Fibroblast of skin of back (primary cell): ENCODE measurements at places on chromosomes 6 and 20.
A peak's percentile ranks its signal among the peaks of the same experiment; 100 is the strongest.

- no peak for DNase-seq
Observed at GRCh38 chr6:21874372-21874771, 280.8 kb downstream of the SOX4 start.

DNA sequence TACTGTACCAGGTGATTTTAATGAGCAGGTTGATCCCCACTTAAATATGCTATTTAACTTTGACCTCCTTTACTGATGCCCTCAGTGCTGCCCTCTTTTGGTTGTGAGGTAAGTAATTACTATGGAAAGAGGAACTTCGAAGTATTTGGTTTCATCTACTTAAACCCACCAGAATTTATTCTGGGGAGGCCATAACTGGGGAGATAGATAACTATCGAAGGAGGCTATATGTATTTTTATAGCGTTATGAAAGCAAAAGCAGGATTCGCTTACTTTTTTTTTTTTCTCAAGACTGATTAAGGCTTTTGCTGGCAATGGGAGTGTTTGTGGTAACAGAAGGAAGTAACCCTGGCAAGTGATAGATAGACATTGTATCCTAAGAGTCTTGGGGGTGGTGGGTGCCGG, 168.9 kb upstream of the CENPW start:
- DNase-seq, result peak; percentile 23

- DNase-seq, result no peak
Observed at GRCh38 chr20:61311656-61312387, 59.8 kb downstream of the CDH4 start.

- DNase-seq, result peak; percentile 58
Observed at GRCh38 chr6:105174512-105174911, 5.3 kb downstream of the POPDC3 start.

DNA sequence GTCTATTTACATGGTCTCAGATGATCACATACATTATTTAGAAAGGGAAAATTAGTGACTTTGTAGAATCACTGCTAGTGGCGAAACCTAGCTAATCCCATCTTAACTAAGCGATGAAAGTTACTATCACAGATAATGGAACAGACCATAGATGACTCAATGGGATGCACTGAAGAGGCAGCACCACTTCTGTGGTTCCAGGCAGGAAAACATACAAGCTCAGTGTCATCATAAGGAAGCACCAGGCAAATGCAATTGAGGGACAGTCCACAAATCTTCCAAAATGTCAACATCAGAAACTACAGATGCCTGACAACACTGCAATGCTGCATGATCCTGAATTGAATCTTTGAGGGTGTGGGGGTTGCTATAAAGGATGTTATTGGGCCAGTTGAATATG, 15.9 kb upstream of the SNAI1 start:
- DNase-seq, result peak; percentile 35

DNA sequence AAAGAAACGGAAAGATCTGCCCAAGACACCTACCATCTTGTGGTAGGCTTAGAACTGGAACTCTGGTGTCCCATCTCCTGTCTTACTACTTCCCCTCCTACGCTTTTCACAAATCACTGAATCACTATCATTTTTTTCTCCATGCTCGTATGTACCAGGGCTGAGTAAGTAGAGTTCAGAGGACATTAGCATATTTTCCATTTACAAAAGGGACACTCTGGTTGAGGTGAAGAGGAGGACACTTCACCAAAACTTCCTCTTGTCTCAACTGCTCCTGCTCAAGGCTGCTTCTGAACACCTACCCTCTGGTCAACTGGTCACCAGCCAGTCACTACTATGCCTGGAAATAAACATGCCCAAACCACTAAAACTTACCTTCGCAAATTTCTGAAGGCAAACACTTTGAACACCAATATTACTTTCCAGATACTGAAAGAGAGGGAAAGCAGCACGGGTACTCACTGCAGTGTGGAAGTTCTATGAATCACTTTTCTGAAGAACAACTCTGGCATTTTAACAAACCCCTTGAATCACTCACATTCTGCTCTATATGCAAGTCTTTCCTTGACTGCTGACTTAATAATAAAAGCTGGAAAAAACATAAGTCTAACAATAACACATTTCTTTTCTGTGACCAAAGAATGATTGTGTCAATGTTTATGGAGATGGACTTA, 123.3 kb downstream of the INSM1 start:
- DNase-seq, result peak; percentile 54

- DNase-seq, result no peak
Observed at GRCh38 chr6:117924690-117925089, 17.6 kb downstream of the SLC35F1 start.

DNA sequence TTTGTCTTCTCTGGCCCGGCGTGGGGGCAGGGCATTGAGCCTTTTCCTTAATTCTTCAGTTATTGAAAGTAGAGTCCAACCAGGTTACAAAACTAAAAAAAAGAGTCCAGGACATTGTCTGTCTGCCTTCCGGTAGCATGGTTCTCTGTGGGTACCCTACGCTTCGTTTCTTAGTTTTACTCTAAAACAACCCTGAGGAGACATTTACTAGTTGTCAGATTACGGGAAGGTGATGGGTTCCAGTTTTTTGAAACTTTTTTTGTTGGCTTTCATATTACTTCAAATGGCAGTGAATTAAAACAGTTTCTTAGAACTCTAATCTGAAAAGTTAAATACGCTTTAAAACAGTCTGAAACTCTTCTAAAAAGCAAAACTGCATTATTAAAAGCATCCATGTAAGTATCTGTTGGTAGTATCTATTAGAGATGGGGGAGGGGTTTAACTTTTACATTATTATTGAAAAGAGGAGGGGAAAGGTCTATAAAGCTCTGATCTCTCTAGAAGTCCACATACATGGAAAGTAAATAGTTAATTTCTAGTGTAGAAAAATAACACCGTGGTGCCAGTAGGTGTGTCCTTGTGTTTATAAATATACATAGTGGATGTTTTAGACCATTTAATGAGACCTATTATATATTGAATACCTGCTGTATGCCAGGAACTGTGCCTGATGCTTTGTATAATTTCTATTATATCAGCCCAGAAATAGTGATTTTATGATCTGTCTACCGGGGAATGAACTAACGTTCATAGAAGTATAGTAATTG, 2.2 kb downstream of the BICRAL start:
- no peak for DNase-seq

- no peak for DNase-seq
Observed at GRCh38 chr20:20205862-20206236, 153.5 kb downstream of the CFAP61 start.

GRCh38 chr6:163335056-163335455, 79.5 kb upstream of the QKI start:
- DNase-seq, result no peak

- peak; percentile 86 for DNase-seq
Observed at GRCh38 chr6:27866357-27867050, 45.7 kb downstream of the OR2B2 start.
